ENCODE measurements at places on chromosomes 4 and X. TPM values are rescaled to one million over a fixed set of nuclear protein-coding genes. Genes with fewer than 3 reads are reported as not detected.

The EDA gene
- 1.6 TPM for total RNA-seq

The FABP2 gene
- total RNA-seq: 36.3 TPM

The HPSE gene
- total RNA-seq: 16.7 TPM

The ZNF141 gene
- total RNA-seq: 17.4 TPM

The NIPAL1 gene
- total RNA-seq: 38.7 TPM

The CCDC149 gene
- 13.5 TPM for total RNA-seq

The IL15 gene
- total RNA-seq: 2.7 TPM

The MND1 gene
- total RNA-seq: 4.8 TPM

The RADX gene
- total RNA-seq: 0.50 TPM

The CFAP99 gene
- total RNA-seq: 0.49 TPM

The SEL1L3 gene
- 88.4 TPM for total RNA-seq

The TMEM156 gene
- 0.77 TPM for total RNA-seq

DNA sequence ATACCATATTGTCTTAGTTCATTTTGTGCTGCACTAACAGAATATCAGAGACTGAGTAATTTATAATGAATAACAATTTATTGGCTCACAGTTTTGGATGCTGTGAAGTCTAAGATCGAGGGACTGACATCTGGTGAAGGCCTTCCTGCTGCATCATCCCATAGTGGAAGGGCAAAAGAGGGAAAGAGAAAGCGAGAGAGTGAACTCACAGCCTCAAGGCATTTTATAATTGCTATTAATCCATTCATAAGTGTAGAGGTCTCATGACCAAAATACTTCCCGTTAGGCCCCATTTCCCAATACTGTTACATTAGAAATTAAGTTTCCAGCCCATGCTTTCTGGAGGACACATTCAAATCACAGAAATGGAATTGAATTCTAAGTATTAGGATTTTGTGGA, 554.4 kb downstream of the TRAM1L1 start:
- DNase-seq: no peak

GRCh38 chr4:24693636-24694035, 101.7 kb upstream of the SOD3 start:
- no peak for DNase-seq

DNA sequence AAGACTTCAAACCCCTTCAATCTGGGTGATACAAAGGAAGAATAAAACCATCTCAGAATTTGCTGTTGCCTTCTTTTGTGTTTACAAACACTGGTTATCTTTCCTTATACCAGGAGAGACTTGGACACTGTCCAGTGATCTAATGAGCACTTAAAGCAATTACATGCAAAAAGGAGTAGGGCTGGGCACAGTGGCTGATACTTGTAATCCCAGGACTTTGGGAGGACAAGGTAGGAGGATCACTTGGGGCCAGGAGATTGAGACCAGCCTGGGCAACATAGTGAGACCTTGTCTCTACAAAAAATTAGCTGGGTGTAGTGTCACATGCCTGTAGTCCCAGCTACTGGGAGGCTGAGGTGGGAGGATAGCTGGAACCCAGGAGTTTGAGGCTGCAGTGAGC, 95.7 kb upstream of the DRD5 start:
- no peak for DNase-seq

- DNase-seq: no peak
Observed at GRCh38 chr4:75101906-75102786, 169.2 kb downstream of the PARM1 start.

DNA sequence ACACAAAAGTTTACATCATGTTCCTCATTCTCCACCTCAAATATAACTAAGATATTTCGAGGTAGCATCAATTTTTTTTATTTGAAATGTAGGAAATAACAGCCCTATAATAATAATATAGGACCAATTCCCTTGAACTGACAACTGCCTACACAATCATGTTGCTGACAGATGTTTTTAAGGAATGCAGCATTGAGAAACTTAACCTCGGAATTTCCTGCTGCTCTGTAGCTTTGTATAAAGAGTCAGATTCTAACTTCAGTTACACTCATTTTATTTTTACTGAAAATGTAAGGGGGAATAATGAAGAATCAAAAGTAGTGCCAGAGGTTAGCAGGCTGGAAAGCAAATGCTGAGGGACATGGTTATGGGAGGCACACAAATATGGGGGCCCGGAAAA, 235.8 kb downstream of the RBMX2 start:
- DNase-seq: no peak

DNA sequence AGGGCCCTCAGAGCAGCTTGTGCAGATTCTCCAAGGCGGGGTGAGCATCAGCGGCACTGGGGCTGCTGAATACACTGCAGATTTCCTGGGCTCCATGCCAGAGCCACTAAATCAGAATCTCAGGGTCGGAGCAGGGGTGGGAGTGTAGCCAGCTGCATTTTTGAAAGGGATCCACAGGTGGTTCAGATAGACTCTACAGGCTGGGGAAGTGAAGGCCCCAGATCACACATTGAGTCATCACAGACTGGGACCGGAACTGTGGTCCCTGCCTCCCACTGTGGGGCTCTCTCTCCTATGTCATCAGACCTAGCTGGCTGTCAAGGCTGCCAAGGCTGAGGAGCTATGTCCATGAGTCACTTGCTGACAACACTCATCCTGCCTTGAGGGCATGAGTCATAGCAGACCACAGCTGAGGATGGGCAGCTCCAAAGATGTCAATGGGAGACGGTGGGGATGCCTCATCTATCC, 162.3 kb upstream of the MAMLD1 start:
- DNase-seq: no peak

- no peak for DNase-seq
Observed at GRCh38 chr4:184364100-184364921, 110.0 kb downstream of the IRF2 start.

DNA sequence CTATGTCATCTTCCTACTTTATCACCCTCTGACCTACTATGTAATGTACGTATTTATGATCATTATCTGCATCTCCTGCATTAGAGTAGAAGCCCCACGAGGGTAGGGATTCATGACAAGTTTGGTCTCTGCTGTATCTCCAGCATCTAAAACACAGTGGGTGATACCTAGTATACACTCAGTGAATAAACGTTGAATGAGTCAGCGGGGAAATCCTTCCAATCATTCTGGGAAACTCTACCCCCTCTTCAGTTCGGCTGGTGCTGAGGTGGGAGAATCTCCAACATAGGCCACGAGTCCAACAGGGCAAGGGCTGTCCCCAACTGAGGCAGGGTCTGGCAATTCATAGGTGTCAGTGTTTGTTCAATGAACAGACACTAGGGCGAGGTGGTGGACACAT, 74.4 kb upstream of the EFNB1 start:
- no peak for DNase-seq

DNA sequence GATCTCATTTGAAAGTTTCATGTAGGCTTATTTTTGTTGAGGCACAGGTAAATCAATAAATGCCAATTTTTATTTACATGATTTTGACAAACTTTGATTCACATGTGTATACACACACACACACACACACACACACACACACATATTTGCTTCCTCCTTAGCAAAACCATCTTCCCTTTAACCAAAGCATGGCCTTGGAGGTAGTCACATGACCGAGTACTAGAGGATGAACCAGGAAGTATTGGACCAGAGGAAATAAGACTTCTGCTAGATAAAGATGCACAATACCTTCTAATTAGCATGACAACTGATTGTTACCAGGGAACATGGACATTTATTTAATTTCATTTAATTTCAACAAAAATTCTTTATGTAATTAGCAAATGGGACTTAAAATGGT, 23.4 kb upstream of the CFAP299 start:
- DNase-seq: no peak

- DNase-seq: no peak
Observed at GRCh38 chrX:26557691-26558321, 341.8 kb downstream of the MAGEB5 start.

- DNase-seq: no peak
Observed at GRCh38 chr4:55364691-55365344, 18.8 kb downstream of the SRD5A3 start.

- no peak for DNase-seq
Observed at GRCh38 chr4:74539044-74539790, 94.3 kb downstream of the AREG start.

DNA sequence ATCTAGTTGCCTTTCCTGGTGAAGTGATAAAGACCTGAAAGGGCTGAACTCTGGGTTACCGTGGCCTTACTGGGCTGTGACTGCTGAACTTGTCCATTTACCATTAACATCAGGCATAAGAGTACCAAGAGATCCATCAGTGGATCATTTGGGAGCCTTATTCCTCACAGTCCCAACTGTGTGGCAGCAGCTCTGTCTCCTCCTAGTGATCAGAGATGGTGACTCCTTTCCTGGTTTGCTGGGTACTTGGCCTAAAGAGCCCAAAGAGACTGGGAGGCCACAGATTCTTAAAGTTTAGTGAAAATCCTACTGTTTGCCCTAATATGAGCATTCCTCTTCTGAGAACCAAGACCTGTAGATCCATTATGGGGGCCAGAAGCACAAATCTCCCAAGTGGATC, 56.3 kb upstream of the ATP6AP2 start:
- DNase-seq: no peak

DNA sequence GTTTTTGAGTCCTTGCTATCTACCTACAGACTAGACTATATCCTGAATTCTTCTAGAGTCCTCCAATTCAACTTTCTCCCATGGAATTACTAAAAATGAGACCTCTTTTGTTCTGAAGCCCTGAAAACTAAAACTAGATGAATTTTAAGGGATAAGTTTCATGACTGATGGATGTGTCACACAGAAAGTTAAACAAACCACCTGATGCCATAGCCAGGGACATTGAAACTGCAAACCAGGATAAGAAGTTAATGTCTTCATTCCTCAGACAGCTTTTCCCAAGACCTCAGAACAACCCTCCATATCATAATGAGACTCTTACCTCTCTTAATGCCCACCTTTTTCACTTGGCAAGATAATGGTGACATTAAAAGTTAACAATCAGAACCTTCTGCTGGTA, 81.5 kb upstream of the PTPN13 start:
- no peak for DNase-seq

DNA sequence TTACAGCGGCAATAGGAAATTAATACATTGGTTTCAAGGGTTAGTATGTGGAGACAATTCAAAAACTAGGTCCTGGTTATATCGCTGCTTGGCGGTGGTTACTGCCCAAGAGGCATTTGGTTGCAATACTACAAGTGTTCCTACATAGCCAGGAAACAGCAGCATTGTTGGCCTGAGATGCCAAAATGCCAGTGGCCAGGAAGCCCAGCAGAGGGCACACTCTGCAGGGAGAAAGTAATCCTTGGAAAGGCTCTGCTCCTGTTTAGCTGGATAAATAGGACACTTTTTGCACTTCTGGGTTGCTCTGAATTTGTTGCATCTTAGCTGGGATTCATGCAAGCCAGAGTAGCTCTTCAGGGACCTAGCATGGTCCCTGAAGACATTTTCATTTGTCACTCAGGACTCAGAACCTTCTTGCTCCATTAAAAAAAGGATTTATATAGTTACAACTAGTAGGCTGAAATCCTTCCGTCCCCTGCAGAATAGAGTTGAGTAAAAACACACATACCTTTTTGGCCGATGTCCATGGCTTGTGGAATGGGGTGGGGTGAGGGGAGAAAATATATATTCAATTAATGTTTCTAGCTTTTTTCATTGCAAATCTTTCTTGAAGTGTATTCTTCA, 8.1 kb upstream of the GPR119 start:
- peak; percentile 25 for DNase-seq

DNA sequence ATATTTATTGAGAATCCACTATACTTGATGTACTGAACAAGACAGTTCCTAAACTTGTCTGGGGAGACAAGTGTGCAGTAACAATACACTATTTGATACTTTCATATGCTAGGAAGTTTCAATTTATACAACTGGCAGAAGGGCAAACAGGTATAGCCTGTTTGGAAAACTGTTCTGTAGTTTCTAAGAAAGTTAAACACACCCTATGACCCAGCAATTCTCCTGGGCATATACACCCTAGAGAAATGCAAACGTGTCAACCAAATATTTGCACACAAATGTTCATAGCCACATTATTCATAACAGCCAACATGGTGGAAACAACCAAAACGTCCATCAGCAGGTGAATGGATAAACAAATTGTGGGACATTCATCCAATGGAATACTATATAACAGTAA, 64.0 kb upstream of the BRS3 start:
- DNase-seq: no peak

GRCh38 chr4:13794819-13795565, 167.5 kb upstream of the BOD1L1 start:
- no peak for DNase-seq
